ENCODE measurements at places on chromosomes 1 and 21.
A peak's percentile ranks its signal among the peaks of the same experiment; 100 is the strongest.

GRCh38 chr1:229689273-229689672 is 63.2 kb downstream of the URB2 start:
- DNase-seq: no peak

- no peak for DNase-seq
These were observed 3.9 kb upstream of the STIL start for GRCh38 chr1:47317841-47318240.

GRCh38 chr1:108969346-108969745 is 6.1 kb upstream of the CLCC1 start:
- no peak for DNase-seq

GRCh38 chr1:18970762-18971161 is 14.3 kb upstream of the IFFO2 start:
- DNase-seq: no peak

GRCh38 chr1:246591047-246591446 is 24.8 kb downstream of the CNST start:
- DNase-seq: no peak

- no peak for DNase-seq
These were observed 186.0 kb upstream of the PTGFR start for GRCh38 chr1:78304761-78305160.

- DNase-seq: no peak
These were observed 216.3 kb upstream of the NR5A2 start for GRCh38 chr1:199811163-199811562.

- no peak for DNase-seq
These were observed 504.5 kb downstream of the LMO4 start for GRCh38 chr1:87833166-87833565.

GRCh38 chr1:228393268-228393701 is 13.3 kb downstream of the TRIM11 start:
- DNase-seq: peak; percentile 92

DNA sequence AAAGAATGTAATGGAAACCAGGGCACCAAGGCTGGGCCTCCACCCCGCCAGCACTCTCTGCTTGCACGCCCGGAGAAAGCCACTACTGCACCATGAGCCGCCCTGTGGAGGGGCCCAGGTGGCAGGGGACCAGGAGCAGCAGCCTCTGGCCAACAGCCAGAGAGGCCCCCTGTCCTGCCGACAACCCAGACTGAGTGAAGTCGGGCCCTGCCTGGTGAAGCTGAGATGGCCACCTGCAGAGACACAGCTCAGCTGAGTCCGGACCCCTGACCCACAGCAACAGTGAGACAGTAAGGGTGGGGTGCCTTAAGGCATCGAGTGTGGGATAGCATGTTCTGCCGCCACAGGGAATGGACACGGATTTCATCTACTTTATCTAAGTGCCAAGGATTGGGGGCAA is 28.9 kb downstream of the WDR4 start:
- DNase-seq: no peak

GRCh38 chr1:5798151-5798730 is 194.0 kb downstream of the NPHP4 start:
- DNase-seq: no peak

GRCh38 chr1:234871710-234872271 is 256.8 kb downstream of the TOMM20 start:
- no peak for DNase-seq

GRCh38 chr1:156652992-156653355 is 11.1 kb downstream of the BCAN start:
- peak; percentile 66 for DNase-seq

- peak; percentile 43 for DNase-seq
These were observed 10.9 kb upstream of the COL18A1 start for GRCh38 chr21:45393833-45394638.

GRCh38 chr1:173038875-173039554 is 11.7 kb downstream of the TNFSF18 start:
- DNase-seq: no peak

DNA sequence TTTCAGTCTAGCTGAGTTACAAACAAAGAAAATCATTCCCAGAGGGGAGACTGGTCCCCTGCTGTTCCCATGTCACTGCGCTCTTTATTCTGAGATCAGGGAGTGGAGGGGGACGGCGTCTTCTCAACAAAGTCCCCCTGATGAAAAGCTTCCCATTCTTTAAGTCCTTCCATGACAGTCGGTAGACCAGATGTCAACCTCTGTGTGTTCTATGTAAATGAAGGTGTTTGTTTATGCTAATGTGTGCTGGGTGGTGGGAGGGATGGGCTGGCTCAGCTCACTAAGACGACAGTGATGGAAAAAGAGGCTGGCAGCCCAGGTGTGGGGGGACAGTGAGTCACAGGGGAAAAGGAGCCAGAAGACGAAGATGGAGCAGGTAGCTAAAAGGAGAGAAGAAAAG is 148.2 kb upstream of the KLHDC7A start:
- no peak for DNase-seq

DNA sequence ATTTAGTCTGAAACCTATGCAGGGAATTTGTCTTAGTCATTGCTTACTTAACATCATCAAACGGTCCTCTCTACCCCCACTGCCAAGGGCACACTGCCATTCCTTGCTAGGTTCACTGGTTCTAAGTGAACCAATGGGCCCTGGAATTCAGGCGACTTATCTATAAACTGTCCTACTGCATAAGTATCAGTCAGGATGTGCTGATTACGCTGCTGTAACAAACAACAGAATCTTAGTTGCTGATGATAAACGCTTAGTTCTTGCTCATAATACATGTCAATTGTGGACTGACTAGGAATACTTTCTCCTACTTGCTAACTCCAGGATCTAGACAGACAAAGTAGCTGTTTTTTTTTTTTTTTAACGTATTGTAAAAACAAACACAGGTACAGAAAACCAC is 136.1 kb downstream of the PRDM2 start:
- DNase-seq: no peak

- DNase-seq: no peak
These were observed 31.9 kb upstream of the FCGR2A start for GRCh38 chr1:161473348-161473747.

DNA sequence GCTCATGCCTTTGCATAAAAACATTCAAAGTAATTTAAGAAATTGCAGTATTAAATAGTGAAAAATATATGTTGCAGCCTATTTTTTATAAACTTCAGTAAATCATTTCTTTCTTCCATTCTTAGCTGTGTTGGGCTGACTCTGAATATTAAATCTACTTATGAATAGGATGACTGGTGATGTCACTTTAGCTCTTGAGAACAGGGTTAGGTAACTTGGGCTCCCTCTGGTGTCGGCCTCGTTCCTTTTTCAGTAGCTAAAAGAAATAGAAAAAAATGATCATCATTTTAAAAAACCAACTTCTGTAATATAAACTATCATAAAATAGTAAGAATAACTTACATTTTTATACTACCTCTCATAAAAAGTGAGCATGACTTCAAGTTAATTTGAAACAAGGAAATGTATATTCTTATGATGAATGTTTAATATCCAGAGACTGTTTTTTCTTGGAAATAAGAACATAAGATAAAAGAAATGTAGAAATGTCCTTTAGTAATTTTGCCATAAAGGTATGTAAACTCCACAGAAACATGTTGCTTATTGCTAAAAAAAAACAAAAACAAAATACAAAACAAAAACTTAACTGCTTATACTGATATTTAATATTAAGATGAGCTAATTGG is 26.8 kb upstream of the NCAM2 start:
- DNase-seq: peak; percentile 95
